ENCODE measurements at places on chromosomes 1 and 21. TPM values are rescaled to one million over a fixed set of nuclear protein-coding genes. Genes with fewer than 3 reads are reported as not detected.

DNA sequence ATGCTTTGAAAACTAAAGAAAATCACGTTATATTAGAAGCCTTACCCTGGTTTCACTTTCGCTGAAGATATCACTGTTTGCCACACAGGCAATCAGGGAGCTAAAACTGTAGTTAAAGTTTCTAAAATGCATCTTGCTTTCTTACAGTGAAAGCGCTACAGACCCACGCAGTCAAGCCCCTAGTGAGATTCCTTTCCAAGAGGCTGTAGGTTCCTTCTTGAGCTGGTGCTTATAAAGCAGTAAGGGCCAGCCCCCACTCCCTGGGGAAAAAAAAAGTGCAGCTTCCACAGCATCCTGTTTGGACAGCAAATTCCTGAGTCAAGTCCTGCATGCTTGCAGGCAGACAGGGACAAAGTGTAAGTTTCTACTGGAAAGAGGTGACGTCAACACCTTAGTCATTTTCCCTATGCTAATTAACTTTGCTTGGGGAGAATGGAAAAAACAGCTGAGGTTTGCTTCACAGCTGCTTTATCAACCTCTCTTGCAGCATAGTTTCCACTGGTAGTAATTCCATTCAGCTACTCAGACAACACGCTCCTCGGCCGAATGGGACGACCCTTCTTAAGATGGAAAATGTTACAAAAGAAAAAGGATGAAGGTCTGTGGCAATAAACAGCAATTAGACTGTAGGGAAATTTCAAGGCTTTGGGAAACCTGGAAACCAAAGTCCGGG is 14.7 kb upstream of the KCNE1 start:
- peak; percentile 96 for DNase-seq

SGIP1 gene
- total RNA-seq: 1.6 TPM

DNA sequence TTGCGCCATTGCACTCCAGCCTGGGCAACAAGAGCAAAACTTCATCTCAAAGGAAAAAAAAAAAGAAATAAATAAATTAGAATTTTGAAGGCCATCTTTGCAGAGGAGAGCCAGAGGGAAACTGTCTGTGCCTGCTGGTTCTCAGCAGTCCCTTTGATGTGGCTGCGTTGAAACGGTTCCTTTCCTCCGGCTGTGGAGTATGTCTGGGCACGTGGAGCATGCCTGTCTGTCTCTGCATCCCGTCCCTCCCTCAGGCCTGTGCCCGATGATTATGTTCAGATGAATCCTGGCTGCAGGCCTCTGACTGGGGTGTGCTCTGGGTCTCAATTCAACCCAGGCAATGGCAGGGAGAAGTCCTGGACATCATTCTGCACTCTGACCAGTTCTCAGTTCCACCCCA is 33.4 kb downstream of the KIAA1614 start:
- no peak for DNase-seq

- DNase-seq: no peak
Observed at GRCh38 chr1:41811051-41811795, 107.5 kb downstream of the HIVEP3 start.

DNA sequence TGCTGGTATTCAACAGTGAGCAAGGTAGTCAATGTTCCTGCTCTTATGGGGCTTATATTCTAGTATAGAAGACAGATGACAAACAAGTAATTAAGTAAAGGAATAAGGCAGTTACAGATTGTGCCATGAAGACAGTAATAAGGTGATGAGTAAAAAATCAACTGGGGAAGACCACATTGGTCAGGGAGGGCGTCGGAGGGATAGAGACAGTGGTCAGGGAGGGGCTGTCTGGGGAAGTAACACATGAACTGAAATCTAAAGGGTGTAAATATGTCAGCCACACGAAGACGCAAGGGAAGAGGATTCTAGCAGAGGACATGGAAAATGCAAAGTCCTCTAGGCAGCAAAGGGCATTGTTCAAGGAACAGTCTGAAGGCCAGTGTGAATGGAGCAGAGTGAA is 10.1 kb downstream of the IL12RB2 start:
- DNase-seq: no peak

- DNase-seq: no peak
Observed at GRCh38 chr1:175851749-175852148, 108.4 kb upstream of the TNR start.

- DNase-seq: no peak
Observed at GRCh38 chr1:186574926-186575325, 105.3 kb downstream of the PTGS2 start.

DNA sequence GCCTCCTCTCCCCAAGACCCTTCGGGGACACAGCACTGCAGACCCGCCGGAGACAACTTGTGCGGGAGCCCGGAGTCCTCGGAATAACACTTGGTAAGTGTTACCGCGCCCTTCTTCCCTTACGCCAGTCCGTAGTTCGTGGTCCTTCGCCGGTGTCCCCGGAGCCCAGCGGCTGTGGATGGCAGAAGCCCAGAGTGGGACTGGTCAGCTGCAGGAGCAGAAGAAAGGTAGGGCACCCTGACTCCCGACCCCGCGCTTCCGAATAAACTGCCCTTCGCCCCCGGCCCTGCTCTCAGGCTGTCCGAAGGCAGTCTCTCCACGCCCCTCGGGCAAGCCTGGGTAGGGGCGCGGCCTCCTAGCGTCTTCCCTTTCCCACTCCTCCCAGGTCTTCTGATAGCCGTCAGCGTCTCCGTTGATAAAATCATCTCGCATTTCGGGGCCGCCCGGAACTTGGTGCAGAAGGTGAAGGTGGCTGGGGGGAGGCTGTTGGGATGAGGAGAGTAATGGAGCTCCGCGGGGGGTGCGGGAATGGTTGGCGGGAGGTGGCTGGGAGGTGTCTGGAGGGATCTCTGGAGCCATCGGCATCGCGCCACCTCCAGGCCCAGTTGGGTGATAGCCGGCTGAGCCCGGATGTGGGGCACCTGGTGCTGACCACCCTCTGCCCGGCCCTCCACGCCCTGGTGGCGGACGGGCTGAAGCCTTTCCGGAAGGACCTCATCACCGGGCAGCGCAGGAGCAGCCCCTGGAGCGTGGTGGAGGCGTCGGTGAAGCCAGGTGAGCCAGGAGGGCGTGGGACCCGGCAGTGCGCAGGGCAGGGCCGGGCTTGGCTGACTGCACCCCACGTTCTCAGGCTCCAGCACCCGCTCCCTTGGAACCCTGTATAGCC is 4.3 kb downstream of the RUSC1 start:
- DNase-seq: peak; percentile 72

GRCh38 chr1:185585770-185586169 is 148.4 kb upstream of the HMCN1 start:
- DNase-seq: no peak

DNA sequence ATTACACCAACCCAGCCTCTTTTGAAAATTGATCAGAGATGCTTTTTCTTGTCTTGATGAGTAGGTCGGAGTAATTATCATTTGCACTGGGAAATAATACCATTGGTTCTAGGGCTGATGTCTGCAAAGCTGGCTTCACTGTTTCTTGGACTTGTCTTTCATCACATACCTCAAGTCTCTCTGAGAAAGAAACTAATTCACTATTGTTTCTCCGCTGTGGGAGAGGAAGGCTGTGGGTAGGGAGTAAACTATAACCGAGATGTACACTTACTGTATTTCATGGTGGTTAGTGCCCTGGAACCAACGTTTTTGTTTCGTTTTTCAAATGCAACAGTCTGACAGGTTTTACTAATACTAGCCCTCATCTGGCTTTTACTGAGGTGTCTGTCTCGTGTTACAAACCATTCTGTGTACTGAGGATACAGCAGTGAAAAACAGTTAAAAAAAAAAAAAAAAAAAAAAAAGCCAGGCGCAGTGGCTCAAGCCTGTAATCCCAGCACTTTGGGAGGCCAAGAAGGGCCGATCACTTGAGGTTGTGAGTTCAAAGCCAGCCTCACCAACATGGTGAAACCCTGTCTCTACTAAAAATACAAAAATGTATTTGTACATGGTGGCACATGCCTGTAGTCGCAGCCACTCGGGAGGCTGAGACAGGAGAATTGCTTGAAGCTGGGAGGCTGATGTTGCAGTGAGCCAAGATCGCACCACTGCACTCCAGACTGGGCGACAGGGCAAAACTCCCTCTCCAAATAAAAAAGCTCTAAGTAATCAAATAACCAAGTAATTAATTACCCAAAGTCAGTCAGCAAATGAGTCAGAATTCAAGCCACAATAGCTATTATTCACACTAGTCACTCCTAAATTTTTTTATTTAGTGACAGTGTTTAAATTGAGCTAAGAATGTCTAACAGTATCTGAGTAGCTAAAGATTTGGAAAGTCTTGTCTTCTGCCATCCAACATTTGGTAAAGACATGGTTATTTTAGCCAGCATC is 23.3 kb downstream of the TOMM20 start:
- no peak for DNase-seq

GRCh38 chr1:90190523-90190922 is 195.6 kb downstream of the ZNF326 start:
- DNase-seq: no peak

DNA sequence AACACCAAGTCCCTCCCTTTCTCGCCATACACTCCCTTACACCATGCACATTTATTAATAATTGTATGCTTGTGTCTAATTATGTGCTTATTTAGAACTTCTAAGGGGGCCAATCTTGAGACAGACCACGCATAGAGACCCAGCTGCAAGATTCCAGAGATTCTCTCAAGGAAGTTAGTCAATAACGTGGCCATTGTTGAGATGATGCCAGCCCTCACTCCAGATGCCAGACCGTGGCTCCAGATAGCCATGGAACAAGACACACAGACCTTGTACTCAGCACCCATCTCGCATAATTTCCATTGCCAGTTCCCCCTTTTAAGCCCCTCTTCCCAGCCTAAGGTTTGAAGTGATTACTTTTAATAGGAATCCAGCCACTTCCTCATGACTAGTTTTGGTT is 62.4 kb downstream of the DIRAS3 start:
- DNase-seq: no peak

- no peak for DNase-seq
Observed at GRCh38 chr1:169478094-169478672, 7.6 kb downstream of the SLC19A2 start.

DNA sequence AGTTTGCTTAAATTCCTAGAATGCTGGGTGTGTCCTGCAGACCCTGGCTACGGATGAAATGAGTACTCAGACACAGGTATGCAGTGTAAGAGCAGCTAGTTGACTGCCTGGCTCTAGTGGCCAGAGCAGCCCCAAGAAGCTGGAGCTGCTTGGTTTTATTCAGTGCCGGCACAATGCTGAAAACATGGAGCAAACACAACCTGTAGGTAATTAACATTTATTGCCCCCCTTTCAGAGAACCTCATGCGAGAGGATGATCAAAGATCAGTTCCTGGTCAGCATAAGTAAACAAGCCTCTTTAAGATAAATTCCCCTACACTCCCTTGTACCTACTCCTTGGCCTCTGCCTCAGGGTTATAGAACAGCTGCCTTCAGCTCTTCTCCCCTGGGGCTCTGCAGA is 43.2 kb downstream of the MRPS6 start:
- no peak for DNase-seq

- DNase-seq: no peak
Observed at GRCh38 chr1:172360985-172361384, 59.5 kb upstream of the C1orf105 start.

PTBP2 gene
- total RNA-seq: 95.9 TPM

DNA sequence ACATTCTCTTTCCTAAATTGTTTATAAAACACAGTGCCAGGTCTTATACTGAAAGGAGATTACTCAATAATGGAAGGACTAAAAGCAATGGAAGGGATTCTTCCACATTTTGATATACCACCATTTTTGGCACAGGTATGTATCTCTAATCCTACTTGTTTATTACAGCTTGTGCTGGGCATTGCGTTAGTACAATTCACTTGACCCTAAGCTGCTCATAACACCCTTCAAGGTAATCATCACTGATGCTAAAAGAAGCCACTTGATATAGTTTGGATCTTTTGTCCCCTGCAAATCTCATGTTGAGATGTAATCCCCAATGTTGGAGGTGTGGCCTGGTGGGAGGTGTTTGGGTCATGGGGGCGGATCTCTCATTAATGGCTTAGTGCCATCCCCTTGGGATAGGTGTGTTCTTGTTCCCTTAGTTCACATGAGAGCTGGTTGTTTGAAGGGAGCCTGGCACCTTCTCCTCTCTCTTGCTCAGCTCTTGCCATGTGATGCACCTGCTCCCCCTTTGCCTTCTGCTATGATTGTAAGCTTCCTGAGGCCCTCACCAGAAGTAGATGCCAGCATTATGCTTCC is 71.1 kb downstream of the NIBAN1 start:
- no peak for DNase-seq

GRCh38 chr1:174841747-174842146 is 158.0 kb upstream of the CACYBP start:
- DNase-seq: no peak

- no peak for DNase-seq
Observed at GRCh38 chr1:25577134-25577920, 33.9 kb downstream of the LDLRAP1 start.

RAB3B gene
- total RNA-seq: not detected

GRCh38 chr1:81880781-81881180 is 80.0 kb downstream of the ADGRL2 start:
- no peak for DNase-seq

- DNase-seq: no peak
Observed at GRCh38 chr1:116474921-116475849, 95.6 kb downstream of the CD58 start.

- no peak for DNase-seq
Observed at GRCh38 chr1:246081856-246082668, 425.0 kb downstream of the SMYD3 start.

- no peak for DNase-seq
Observed at GRCh38 chr1:169091480-169091941, 15.0 kb upstream of the ATP1B1 start.

SYTL1 gene
- 0.21 TPM for total RNA-seq

- no peak for DNase-seq
Observed at GRCh38 chr1:62304975-62305374, 14.3 kb downstream of the KANK4 start.

- no peak for DNase-seq
Observed at GRCh38 chr1:40818264-40818961, 34.8 kb downstream of the KCNQ4 start.

ATAD3C gene
- total RNA-seq: not detected

DNA sequence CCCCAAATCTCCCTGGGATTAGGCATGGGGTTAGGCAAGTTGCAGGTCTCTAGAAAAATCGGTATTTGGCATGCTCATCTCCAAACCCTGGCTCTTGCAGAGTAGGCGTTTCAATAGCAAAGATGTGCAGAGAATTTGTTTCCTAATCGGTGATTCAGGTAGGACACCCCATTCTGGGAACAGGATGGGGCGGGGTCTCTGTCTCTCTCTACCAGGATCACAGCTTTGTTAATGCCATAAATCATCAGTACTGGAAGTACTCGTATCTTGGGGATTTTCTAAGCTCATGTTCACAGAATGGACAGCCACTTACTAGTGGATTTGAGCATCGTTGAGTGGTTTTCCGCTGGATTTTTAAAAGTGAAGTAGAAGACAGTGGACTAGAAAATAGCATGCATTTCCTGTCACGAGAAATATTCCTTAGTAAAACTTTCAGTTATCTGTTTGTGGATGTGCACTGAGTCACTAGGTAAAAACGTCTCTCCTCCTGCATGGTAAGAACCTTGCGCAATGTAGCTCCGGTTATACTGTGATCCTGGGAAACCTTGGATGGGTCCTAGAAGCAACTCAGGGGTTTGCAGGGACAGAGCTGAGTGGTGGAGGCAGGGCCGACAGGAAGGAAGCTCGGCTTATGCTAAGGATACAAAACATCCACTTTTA is 5.1 kb downstream of the TMEM51 start:
- DNase-seq: no peak
